ENCODE measurements at places on chromosomes 6 and 20. TPM values are rescaled to one million over a fixed set of nuclear protein-coding genes. Genes with fewer than 3 reads are reported as not detected.

- no peak for DNase-seq
Measured at GRCh38 chr20:7716286-7716972, 223.8 kb downstream of the HAO1 start.

- no peak for DNase-seq
Measured at GRCh38 chr20:37764333-37764935, 70.6 kb downstream of the CTNNBL1 start.

- DNase-seq = no peak
Measured at GRCh38 chr20:44691424-44692423, 23.4 kb upstream of the CCN5 start.

GRCh38 chr6:126127659-126128058, 141.3 kb downstream of the TRMT11 start:
- no peak for DNase-seq

DNA sequence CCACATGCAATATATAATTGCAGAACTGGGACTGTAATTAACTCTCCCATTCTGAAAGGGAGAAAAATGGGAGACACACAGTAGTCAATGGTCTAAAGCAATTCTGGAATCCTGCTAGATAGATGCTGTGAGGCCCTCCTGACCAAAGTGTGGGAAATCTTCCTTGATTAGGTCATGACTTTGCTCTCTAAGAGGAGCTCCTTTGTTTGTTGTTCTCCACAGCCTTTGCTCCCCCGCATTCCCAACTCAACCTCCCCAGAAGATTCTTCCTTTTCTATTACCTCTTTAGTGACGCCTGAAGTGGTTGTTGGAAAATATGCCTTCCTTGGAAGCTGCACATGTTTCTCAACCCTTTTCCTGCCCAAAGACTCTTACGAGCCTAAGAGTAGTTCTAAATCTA, 28.8 kb upstream of the LIN28B start:
- no peak for DNase-seq

DNA sequence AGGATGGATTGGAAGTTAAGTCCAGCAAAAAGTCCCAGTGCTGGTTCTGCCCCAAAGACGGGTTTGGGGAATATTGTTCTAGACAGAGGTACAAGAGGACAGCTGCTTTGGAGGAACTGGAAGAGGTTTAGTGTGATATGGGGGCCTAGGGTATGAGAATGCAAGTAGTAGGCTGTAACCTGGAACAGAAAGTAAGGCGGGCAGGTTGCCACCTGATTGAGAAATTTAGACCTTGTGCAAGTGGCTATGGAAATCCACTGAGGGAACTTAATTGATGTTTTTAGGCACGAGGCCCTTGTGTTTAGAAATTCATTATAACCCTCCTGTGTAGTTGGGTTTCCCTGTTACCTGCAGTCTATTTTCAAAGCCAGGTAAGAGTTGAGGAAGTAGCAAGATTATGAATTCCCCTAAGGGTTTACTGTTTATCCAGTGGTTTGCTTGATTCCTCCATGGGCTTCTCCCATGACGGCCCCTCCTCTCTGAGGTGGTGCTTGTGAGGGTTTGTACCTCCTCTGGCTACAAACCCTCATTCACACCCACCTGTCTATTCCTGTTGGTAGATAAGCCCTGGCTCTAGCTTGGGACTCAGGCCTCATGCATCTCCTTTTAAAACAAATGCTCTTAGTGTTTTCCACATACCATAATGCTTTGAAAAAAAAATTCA, 42.0 kb upstream of the BCAS1 start:
- no peak for DNase-seq

DNA sequence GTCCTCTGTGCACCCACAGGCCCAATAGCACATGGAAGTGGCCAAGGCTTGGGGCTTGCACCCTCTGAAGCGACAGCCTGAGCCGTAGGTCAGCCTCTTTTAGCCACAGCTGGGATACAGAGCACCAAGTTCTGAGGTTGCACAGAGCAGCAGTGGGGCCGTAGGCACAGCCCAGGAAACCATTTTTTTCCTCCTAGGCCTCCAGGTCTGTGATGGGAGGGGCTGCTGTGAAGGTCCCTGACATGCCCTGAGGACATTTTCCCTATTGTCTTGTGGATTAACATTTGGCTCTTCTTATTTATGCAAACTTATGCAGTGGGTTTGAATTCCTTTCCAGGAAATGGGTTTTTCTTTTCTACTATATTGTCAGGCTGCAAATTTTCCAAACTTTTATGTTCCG, 878.7 kb upstream of the MAN1A1 start:
- no peak for DNase-seq

GRCh38 chr20:5675103-5676091, 74.8 kb upstream of the SHLD1 start:
- no peak for DNase-seq

The SIRPB2 gene
- total RNA-seq = not detected

The MBOAT1 gene
- 12.3 TPM for total RNA-seq

The PM20D2 gene
- total RNA-seq = 4.7 TPM
